Panc1 (cell line): ENCODE measurements at places on chromosomes 5 and 9. TPM values are rescaled to one million over a fixed set of nuclear protein-coding genes. Genes with fewer than 3 reads are reported as not detected.

SPATA31D4 gene
- total RNA-seq, result not detected

TAF11L5 gene
- not detected for total RNA-seq

DNA sequence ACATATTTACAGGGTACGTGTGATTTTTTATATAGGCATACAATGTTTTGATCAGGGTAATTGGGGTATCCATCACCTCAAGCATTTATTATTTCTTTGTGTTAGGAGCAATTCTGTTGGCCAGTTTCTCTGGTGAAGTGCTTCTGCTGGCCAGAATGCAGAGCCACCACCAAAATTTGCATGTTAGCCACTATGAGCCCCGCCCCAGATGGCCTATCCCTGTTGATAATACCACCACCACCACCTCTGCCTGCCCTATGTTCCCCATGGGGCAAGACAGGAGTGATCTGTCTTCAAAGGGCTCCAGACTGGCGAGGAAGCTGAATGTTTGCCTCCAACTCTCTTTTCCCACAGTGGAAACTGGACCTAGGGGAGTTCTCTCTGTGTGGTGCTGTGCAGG is 26.0 kb upstream of the JAK2 start:
- no peak for DNase-seq
- no peaks in the 10 kb centered on the region for H3K4me1 ChIP-seq
- no peaks in the 10 kb centered on the region for H3K36me3 ChIP-seq
- H3K4me3 ChIP-seq, result no peak overlapping the region

DNA sequence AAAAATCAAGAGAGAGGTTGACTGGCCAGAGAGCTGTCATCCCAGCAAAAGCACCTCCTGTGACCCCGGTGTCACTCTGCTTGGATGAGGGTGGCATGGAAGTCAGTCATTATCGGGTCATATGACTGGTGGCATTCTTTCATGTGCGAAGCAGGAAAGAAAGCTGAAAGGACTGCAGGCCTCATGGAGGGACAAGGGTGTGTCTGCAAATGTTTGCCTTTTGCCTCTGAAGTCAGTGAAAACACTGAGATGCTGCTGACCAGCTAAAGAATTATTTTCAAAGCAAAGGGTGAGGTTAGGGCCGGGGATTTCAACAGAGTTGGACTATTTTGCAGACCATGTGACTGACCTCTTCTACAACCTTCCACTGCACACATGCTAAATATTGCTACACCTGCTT is 298.3 kb downstream of the CSNK1G3 start:
- H3K4me3 ChIP-seq, result no peak overlapping the region
- peak overlapping the region; percentile 99 for H3K27ac ChIP-seq
- H3K4me1 ChIP-seq, result peaks cover 73% of the 10 kb centered on the region
- H3K36me3 ChIP-seq, result no peaks in the 10 kb centered on the region
- DNase-seq, result no peak

GRCh38 chr5:104412649-104413240 is 850.2 kb upstream of the NUDT12 start:
- H3K27ac ChIP-seq, result no peak overlapping the region
- no peaks in the 10 kb centered on the region for H3K27me3 ChIP-seq
- H3K36me3 ChIP-seq, result no peaks in the 10 kb centered on the region; the same call in 1 of the 2 replicates
- peak; percentile 0 for DNase-seq

DNA sequence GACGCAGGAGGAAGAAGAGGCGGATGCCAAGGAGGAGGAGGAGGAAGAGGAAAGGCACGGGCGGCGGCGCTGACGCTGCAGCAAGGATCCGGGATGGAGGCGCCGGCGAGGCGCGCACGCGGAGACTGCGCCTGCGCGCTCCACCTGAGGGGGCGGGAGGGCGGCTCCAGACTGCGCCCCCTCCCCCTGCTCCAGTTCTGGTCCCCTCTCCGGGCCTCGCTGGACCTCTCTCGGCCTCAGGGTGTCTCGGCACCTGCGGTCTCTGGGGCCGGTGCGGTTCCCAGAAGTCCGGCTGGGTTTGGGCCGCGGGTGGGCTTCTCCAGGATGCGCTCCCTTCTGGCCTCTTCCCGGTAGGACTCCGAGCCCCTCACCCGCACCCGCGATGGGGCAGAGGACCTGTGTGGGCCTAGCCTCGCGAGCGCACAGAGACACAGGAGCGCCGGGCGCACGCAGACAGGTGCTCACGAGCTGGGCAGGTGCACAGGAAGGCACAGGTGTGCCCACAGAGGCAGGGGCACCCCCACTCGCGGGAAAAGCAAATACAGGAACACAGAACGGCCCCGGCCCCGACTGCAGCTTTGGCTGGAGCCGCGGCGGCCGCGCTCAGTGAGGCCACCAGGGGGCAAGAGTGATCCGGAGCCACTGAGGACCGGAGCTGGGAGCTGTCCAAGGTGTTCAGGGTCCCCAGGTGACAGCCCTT is at the start of gene NPDC1:
Gene NPDC1 (minus strand): TSS at position 90 of the 700 bp plus-strand sequence. CDS start 188 bp downstream, outside the sequence.
- no peaks in the 10 kb centered on the region for H3K36me3 ChIP-seq
- 0 out of 2 replicates have a peak within 1 kb of the TSS, but pooled peaks have one; percentile 44 for H3K27ac ChIP-seq
- DNase-seq, result no peak

DNA sequence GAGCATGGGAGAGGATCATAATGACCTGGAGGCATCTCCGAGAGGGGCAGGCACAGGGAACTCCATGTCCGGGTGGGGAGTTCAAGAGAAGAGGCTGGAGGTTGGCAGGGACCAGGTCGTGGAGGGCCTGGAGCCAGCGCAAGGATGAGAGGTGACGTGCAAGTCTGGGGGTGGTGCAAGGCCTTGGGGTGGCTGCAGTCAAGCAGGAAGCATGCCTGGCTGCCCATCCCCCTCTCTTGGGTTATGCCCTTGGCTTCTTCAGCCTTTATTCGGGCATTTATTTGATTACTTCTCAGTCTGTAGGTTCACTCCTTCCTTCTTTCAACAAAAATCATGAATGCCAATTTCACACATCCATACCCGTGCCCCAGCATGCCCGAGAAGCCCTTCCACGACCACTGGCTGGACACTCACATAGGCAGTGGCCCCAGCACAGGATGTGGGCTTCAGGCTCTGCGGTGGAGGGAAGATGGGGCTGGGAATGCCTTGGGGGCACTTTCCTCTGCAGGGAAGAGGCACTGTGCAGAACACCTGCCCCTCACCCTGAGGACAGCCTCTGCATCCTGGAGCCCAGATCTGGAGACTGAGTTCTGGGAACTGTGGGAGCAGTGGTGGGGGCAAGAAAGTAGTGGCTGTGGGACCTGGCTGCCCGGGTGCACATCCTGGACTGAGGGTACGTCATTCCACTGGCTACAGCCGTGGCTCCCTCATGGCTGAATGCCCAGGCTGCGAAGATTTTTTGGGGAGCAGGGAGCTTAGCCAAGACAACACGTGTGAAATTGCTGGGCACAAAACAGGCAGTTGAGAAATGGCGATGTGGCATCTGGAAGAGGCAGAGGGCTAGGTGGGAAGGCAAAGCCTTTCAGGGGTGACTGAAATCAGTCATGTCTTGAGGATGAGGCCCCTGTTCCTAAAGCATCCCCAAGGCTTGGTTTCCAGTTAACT is 38.6 kb downstream of the CRB2 start:
- H3K4me3 ChIP-seq, result no peak overlapping the region
- no peaks in the 10 kb centered on the region for H3K36me3 ChIP-seq
- no peaks in the 10 kb centered on the region for H3K27me3 ChIP-seq
